Activated T-cell treated with anti-CD3 and anti-CD28 coated beads for 24 hours (primary cell): ENCODE measurements at places on chromosomes 16 and 17.
A peak's percentile ranks its signal among the peaks of the same experiment; 100 is the strongest.

DNA sequence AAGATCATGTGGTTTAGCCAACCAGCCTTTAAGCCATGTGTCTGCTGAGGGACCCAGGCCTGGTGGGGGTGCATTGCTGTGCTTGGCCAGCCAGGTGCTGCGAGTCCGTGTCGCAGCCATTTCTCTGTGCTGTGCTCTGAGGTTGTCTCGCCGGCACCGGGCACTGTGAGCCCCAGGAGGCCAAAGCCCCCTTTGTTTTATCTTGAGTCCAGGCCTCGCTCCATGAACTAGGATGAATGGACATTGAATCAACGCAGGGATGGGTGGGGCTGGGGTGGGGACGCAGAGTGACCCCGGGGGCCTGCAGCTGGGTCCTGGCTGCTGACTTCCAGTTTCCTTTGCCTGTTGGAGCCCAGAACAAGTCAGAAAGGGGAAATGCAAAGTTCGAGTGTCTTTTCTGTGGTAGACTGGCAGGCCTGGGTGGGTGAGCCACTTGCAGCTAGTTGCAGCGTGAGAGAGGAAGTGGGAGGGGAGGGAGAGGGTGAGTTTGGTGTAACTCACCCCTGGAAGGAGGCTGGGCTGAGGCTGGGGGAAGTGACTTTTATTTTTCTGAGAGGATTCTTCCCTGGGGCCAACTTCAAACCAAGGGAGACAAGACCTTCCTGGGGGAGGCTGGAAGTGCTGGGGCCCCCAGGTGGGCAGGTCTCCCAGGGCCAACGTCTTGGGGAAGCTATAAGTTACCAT lies 324.7 kb downstream of the SEC14L1 start:
- DNase-seq: peak; percentile 77

- DNase-seq: no peak
Measured at GRCh38 chr17:1931844-1932579, 93.1 kb downstream of the RTN4RL1 start.

- no peak for DNase-seq
Measured at GRCh38 chr16:29182501-29182900, 197.6 kb downstream of the LAT start.

DNA sequence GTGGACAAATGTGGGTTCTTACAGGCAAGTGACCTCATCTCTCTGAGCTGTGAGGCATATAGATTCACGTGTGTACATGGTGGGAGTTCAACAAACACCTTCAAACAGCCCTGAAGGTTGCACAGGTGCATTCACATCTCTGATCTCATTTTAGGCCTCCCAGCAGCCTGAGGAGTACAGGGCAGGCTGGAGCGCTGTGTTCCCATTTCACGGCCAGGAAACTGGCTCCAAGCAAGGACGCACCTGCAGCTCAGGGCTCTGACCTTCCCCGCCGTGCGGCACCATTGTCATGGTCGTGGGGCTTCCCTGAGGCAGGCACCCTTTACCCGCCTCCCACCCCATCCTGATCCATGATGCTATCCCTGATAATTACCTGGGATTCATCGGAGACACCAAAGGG lies 4.8 kb upstream of the CD300A start:
- DNase-seq: no peak

GRCh38 chr16:79644971-79645667 lies 44.6 kb upstream of the MAF start:
- no peak for DNase-seq

DNA sequence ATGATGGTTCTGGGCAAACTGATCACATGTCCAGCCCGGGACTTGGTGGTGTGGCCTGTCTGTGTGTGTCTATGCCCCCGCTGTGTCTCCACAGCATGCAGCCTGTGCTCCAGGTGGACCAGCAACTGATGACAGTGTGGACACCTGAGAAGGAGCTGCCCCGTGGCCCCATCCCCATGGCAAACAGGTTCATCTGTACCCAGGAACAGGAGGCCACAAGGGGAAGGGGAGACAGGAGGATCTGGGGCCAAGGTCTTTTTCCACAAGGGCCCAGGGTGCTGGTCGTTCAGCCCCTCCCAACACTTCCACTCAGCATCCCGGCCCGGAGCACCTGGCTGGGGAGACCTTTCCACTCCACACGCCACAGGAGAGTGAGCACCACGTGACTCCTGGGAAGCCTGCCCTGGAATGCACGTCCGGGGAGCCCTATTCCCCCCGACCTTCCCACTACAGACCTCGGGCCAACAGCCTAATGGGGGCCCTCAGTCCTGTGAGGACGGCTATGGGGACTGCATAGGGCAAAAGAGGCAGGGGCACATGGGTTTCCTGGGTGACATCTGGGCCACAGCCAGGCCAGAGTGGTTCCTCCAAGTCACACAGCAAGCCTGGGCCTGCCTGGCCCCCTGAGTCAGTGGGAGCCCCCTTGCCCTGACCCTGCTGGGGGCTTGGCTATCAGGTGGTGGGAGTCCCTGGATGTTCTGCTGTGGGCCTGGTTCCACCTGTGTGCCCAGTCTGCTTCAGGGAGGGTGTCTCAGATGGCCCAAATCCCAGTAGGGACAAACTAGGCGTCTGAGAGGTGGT lies 20.8 kb upstream of the NXPH3 start:
- DNase-seq: no peak

DNA sequence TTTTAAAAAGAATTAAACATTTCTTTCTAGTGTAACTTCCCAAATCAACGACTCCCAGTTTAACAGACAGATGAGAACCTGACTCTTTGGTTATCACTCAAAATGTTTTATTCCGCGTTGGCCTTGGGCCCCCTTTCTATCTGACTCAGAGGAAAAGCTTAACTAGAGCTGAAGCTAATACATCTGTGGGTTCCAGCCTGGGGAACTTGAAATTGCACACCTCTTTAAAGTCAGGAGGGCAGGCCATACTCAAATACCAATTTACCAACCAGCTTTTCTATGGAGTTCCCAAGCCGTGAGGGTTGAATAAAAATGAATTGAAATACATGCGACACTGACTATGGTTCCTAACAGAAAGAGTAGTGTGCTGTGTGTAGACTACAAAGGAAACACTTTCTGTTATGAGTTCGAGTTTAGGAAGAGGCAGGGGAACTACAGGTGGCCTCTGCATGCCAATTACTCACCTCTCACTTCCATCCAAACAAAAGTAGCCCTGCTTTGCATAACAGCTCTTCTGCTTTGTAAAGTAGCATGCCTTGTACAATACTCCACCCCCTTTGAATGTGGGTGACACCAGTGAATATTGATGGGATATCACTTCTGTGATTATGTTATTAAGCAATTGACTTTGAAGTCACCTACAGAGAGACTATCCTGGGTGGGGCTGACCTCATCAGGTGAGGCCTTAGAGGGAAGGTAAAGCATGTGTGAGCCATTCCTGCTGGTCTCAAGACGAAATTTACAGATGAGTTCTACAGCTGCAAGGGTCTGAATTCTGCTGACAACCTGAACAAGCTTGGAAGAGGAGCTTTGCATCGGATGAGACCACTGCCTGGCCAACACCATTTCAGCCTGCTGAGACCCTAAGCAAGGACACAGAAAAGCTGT lies 92.1 kb downstream of the WDR59 start:
- DNase-seq: no peak

DNA sequence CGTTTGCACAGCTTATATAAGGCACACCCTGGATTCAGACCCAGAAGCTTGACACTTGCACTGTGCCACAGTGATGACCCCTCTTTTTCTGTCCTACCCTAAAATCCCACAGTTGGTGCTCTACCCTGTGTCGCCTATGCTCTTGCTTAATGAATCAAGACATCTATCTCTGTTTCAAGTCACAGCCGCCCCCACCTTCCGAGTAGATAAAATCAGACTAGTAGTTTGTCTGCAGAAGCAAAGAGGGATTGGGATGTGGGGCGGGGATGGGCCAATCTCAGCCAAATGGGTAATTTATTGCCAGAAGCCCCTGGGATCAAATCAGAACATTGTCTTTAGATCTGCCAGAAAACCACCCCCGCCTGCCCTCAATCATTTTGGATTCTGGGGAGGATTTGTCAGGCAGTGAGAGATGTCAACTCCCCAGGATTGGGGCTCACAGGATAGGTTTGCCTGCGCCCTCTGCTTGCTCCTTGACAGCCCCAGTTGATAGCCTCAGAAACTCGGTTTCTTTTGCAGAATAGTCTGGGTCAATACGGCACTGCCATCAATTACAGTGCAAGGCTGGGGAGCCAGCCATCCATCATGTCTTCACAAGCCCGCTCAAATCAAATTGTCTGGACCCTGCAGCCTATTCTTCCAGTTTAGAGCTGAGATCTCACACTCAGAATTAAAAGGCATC lies 520.8 kb downstream of the GRIN2A start:
- DNase-seq: no peak

- DNase-seq: no peak
Measured at GRCh38 chr16:80167657-80168390, 373.0 kb upstream of the DYNLRB2 start.

DNA sequence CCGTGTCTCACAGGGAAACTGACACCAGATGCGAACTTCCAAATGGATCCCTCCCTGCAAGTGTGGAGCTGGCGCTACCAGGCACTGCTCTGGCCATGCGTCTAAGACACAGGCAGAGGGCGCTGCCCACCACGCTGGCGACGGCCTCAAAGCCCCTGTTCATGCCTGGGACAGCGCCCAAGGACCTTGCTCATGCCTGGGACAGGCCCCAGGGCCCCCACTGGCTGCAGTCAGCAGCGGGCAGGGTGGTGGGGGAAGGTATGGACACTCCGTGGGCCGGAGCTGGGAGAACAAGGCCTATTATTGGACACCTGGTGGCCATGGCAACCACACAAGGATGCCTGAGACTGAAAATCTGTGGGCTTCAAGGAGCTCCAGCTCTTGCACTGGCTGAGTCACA lies 8.8 kb downstream of the ZG16B start:
- DNase-seq: peak; percentile 24

- DNase-seq: no peak
Measured at GRCh38 chr16:56912746-56913708, 18.9 kb upstream of the HERPUD1 start.

GRCh38 chr16:69078073-69078472 lies 27.4 kb upstream of the HAS3 start:
- no peak for DNase-seq

GRCh38 chr16:56852968-56853367 lies 12.0 kb upstream of the SLC12A3 start:
- DNase-seq: no peak

DNA sequence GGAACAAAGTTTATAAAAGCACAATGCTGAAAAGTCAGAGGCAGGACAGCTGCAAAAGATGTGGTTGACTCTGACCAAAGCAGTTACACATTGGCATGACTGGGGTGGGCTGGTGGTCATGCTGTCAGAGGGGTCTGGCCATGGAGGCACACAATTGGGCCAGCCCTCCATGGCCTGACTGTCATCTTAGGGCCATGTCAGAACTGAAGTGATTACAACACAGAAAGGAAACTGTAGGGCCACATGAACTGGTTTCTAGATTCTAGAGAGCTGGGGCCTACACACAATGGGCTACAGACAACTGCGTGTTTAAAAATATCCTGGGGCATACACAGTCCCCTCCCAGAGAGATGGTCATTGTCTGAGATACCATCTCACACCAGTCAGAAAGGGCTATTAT lies 380.6 kb downstream of the GRIN2A start:
- DNase-seq: no peak

DNA sequence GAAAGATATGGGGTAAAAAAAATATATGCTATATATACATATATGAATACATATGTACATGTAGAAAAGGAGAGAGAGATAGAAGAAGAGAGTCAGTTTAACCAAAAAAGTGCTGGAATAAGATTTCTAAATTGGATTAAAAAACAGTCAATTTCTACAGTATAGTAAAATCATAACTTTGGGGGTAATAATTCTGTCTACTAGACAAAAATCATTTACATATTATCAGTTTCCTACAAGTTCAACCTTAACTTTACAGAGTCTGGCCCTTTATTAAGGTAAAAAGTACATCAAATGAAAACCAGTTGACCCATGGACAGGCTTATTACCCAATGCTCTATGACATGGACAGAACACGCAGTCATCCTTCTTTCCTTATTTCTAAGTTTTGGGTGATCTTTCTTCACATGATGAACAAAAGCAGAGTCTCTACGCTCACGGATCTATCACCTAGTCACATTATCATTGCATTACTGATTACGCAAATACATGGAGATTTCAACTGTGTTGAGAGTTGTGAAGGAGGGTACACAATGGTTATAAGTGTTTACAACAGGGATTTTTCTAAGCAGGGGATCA lies 63.9 kb upstream of the SMIM36 start:
- no peak for DNase-seq

DNA sequence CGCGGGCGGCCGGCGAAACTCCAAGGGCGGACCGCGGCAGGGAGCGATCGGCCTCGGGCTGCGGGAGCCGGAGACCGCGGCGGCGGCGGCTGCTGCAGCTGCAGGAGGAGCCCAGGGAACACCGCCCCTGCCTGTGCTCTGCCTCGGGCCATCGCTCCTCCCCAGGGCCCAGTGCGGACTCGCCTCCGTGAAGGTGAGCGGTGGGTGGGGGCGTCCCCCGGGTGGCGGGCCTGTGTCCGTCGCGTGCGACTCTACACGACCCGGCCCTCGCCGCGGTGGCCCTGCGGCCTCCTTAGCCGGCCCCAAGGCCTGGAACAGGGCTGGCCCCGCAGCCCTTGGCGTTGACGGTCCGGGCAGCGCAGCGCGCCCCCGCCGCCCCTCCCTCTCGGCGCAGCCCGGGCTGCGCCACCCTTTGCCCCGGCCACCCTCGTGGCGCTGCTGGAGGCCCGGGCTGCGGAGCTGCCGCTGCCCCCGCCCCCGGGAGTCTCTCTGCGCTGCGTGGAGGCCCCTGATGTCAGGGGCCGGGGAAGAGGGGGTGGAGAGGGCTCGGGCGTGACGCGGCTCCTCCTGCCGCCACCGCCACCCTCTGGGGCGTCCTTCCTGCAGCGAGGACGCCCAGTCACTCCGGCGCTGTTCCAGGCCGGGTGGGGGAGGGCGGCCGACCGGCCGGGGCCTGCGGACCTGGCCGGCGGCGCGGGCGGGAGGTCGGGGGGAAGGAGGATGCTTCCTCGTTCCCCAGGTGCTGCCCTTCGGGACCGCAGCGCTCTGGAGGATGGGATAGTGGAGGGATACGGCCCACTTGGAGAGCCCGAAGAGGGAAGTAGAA lies 485 bp downstream of the DYNLL2 start:
- peak; percentile 49 for DNase-seq
